GM12878 (cell line): ENCODE measurements at places on chromosomes 7 and 10. TPM values are rescaled to one million over a fixed set of nuclear protein-coding genes. Genes with fewer than 3 reads are reported as not detected.

DNA sequence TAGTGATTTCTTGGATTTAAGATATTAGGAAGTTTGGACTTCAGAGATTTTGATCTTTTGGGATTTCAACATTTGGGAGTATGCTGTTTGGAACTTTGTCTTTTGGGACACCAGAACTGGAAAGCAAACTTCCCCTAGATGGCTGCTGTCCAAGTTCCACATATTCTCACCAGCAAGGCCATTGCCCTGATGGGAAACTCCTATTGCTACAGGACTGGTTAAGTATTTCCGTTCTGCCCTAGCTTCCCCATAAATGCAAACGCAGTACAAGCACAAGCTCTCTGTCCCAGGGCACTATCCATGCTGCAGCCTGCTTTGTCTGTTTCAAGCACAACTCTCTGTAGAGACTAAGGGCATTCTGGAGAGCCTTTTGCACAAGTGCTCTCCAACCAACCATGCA, 79.3 kb upstream of the SLC25A13 start:
- H3K27me3 ChIP-seq, result no peaks in the 10 kb centered on the region; the same call in 1 of the 2 replicates
- H3K4me3 ChIP-seq, result no peak overlapping the region
- DNase-seq, result no peak
- H3K4me1 ChIP-seq, result no peaks in the 10 kb centered on the region
- H3K36me3 ChIP-seq, result no peaks in the 10 kb centered on the region
- H3K27ac ChIP-seq, result no peak overlapping the region

- no peak overlapping the region for H3K27ac ChIP-seq
- H3K4me3 ChIP-seq, result no peak overlapping the region
- H3K27me3 ChIP-seq, result no peaks in the 10 kb centered on the region
Observed at GRCh38 chr10:128833671-128834070, 633.4 kb upstream of the MGMT start.

GRCh38 chr7:66265566-66265965, 60.4 kb downstream of the TPST1 start:
- H3K27ac ChIP-seq, result no peak overlapping the region
- H3K4me1 ChIP-seq, result no peaks in the 10 kb centered on the region
- no peak overlapping the region for H3K4me3 ChIP-seq
- DNase-seq, result no peak
- no peaks in the 10 kb centered on the region for H3K36me3 ChIP-seq

DNA sequence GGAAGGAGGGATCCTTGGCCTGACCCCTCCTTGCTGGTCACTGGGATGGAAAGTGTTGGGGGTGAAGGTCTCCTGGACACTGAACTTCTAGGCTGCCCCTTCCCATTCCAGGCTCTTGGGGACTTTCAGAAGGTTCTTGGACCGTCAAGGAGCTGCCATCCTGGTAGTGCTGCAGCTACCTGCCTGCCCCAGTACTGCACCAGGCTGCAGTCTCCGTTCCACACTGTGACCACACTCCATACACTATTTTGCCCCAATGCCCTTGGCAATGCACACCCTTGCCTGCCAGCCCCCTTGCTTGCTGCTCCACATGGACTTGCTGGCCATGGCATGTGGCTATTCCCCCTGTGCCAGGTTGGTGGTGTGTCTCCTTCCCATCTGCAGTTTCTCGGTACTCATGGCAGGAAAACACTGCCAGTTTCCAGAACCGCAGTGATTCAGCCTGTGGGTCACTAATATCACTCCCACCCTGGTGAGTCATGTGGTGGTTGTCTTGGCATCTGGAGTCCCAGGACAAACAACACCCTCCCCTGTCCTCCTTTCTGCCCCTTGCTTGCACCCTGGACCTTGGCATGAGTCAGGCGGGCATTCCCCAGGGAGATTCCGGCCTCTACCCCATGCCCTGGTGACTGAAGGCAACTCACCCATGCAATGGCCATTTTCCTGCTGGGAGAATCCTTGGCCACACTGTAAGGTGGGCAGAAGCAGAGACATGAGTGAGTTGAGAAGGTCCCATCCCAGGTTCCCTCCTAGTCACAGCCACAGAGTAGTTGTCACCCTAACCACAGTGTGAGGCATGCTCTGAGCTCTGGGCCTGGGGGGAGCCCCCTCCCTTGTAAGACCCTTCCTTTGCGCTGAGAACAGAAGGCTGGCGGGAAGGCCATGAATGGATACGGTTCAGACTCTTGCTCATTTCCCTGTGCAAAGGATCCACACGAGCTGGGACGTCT, 32.8 kb downstream of the GOLGA7B start:
- no peak for DNase-seq
- H3K36me3 ChIP-seq, result no peaks in the 10 kb centered on the region
- no peak overlapping the region for H3K4me3 ChIP-seq

- H3K4me3 ChIP-seq, result no peak overlapping the region
- H3K27me3 ChIP-seq, result no peaks in the 10 kb centered on the region
- H3K27ac ChIP-seq, result no peak overlapping the region
- no peaks in the 10 kb centered on the region for H3K36me3 ChIP-seq
- no peak for DNase-seq
Observed at GRCh38 chr7:76191783-76192240, 9.9 kb upstream of the SRRM3 start.

GRCh38 chr10:26506736-26507135, 68.6 kb downstream of the APBB1IP start:
- H3K27ac ChIP-seq, result no peak overlapping the region
- peaks cover 29% of the 10 kb centered on the region for H3K36me3 ChIP-seq
- H3K27me3 ChIP-seq, result no peaks in the 10 kb centered on the region
- no peaks in the 10 kb centered on the region for H3K4me1 ChIP-seq
- DNase-seq, result no peak
- no peak overlapping the region for H3K4me3 ChIP-seq

DNA sequence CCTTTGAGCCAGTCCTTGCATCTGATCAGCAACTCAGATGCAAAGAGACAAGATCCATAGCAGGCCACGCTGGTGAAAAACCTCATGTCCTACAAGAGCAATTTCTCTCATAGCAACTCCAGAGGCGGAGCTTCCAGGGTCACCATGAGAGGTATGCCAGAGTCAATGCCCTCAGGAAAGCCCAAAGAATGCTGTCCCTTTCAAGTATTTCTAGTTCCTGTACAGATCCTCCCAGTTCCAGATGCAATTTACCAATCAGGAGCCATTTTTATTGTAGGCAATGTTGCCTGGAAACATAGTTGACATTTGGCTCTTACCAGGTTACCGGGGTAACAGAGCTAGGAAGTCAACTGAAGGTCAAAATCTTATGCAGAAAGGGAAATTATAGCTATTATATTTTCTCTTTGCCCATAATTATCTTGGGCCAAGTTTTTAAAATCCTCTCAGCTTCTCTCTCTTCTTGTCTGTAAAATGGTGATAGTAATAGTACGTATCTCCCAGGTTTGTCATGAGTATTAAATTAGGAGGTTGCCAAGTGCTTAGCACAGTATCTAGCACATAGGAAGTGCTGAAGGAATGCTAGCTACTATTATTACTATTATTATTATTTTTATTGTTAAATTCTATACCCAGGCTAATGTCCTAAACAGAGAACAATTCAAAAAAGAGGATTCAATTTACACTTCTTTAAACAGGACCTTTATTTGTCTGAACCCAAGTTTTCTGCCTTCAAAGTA, 46.3 kb upstream of the TM9SF3 start:
- DNase-seq, result no peak
- peaks cover 1% of the 10 kb centered on the region for H3K36me3 ChIP-seq
- no peak overlapping the region for H3K4me3 ChIP-seq
- no peaks in the 10 kb centered on the region for H3K4me1 ChIP-seq

GRCh38 chr10:30553626-30554439, 75.7 kb downstream of the LYZL2 start:
- H3K4me1 ChIP-seq, result peaks cover 5% of the 10 kb centered on the region
- H3K36me3 ChIP-seq, result no peaks in the 10 kb centered on the region
- DNase-seq, result no peak
- no peaks in the 10 kb centered on the region for H3K27me3 ChIP-seq
- no peak overlapping the region for H3K27ac ChIP-seq

DNA sequence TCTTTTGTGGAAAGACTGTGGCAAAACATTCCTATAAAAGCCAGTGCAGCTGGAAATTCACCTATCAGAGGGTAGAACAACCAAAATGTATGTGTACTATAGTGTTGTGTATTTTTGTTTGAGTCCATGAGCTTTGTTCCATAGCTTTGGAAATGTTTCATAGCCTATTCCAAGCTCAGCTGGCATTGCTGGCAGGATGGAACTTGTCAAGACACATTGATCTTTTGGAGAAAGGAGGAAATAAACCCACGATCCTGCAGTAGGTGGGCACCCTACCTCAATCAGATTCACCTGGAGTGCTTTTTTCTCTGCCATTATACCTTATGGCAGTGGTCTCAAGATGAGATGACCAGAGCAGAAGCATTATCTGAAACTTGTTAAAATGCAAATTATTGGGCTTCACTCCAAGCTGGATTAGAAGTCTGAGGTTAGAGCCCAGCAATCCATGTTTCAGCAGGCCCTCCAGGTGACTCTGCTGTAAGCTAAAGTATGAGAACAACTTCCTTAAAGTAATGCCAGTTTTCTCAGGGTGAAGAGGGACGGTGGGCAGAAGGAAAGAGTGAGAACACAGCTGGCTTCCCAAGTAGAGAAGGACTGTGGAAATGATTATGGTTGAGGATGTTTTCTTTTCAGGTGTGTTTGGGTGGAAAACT, 30.3 kb upstream of the CDK1 start:
- DNase-seq, result no peak
- no peaks in the 10 kb centered on the region for H3K36me3 ChIP-seq
- H3K4me3 ChIP-seq, result no peak overlapping the region

DNA sequence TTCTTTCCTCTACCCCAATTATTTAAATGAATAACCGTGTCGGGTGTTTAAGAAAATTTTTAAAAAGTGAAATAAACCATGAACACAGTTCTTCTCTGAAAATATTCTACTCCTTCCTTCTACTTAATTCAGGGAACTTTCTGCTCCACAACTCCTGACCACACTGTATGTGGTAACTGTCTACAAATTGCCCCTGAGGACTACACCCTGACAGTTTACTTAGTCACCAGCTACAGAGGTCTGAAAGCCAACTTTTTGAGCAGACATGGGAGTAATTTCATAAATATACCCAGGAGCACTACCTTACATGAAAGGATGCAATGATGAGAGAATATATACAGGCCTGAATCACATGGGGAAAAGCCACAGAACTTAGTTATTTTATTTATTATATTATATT, 523.2 kb upstream of the SORCS1 start:
- no peak overlapping the region for H3K4me3 ChIP-seq
- no peaks in the 10 kb centered on the region for H3K27me3 ChIP-seq
- no peaks in the 10 kb centered on the region for H3K36me3 ChIP-seq
- no peak overlapping the region for H3K27ac ChIP-seq
- DNase-seq, result no peak

DNA sequence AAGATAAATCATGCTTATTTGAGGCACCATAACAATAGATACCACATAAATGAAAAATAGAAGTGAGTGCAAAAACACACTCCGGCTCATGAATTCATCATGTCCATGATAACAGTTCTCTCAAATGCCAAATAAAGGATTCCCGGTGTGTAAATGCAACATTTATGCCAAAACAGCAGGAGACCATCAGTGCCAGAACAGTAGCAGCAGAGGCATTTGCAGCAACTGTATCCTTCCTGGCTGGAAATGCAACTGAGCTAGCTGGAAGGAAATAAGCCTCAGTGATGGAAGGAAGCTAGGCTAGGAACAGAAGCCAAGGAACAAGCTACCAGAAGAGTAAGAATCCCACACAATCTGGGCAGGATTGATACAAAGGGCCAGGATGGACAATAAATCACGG, 79.9 kb upstream of the THSD7A start:
- H3K27ac ChIP-seq, result no peak overlapping the region
- no peaks in the 10 kb centered on the region for H3K27me3 ChIP-seq
- DNase-seq, result no peak
- H3K4me3 ChIP-seq, result no peak overlapping the region

DNA sequence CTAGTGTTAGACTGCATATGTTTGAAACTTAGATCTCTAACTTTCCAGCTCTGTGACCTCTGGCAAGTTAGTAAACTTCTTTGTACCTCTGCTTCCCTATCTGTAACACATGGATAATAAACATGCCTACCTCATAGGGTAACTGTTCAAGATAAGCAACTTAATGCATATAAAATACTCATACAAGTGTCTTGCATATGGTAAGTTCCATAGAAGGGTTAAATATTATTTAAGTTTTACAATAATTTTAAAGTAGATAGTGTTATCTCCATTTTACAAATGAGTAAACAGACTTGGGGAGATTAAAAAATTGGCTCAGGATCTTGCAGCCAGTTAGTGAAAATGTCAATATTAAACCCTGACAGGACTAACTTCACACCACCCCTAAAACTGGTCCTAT, 30.1 kb upstream of the CD36 start:
- H3K27ac ChIP-seq, result no peak overlapping the region
- H3K27me3 ChIP-seq, result no peaks in the 10 kb centered on the region
- H3K4me1 ChIP-seq, result no peaks in the 10 kb centered on the region
- DNase-seq, result no peak

GRCh38 chr7:140691376-140692045, 5.0 kb upstream of the NDUFB2 start:
- DNase-seq, result no peak
- H3K27ac ChIP-seq, result no peak overlapping the region
- peaks cover 4% of the 10 kb centered on the region for H3K4me1 ChIP-seq

DNA sequence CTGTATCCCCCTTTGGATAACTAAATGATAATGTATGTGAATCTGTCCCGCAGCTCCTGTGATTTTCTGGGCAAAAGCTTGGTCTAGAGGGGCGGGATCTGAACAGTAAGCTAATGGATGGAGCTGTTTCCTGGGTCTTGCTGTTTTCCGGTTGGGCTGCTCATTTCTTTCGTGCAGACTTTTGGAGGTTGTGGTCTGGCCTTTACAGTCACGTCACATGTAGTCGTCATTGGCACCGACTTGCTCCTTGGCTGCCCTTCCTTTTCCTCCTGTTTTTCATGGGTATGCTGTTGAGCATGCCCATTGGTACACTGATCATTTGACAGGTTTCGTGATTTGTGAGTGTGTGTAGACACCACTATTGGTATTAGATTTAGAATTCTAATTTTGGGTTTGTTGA, 2.0 kb downstream of the FBH1 start:
- H3K27me3 ChIP-seq, result no peaks in the 10 kb centered on the region
- no peak for DNase-seq
- peaks cover 14% of the 10 kb centered on the region for H3K36me3 ChIP-seq
- peaks cover 31% of the 10 kb centered on the region for H3K4me1 ChIP-seq
- no peak overlapping the region for H3K27ac ChIP-seq

Gene ATRNL1
- polyA plus RNA-seq, result 0.14 and 1.4 TPM in 2 replicates

Gene AP5Z1
- 26.6 and 29.2 TPM in 2 replicates for polyA plus RNA-seq

Gene PSD
- 2.0 and 2.1 TPM in 2 replicates for polyA plus RNA-seq

Gene PIP
- not detected in 2 replicates for polyA plus RNA-seq

Gene NANOS1
- polyA plus RNA-seq, result 0.05 TPM in 1 of 2 replicates, not detected in the other

Gene HMX2
- 28.1 and 30.6 TPM in 2 replicates for polyA plus RNA-seq

Gene OGA
- polyA plus RNA-seq, result 43.0 and 57.9 TPM in 2 replicates

Gene NUTM2E
- polyA plus RNA-seq, result not detected in 2 replicates
